Breast epithelium (tissue), 4 donors: ENCODE measurements at places on chromosomes 4 and X. TPM values are rescaled to one million over a fixed set of nuclear protein-coding genes. Genes with fewer than 3 reads are reported as not detected.

XK gene
- 0.66 TPM for total RNA-seq

ZNF81 gene
- 11.1 TPM for total RNA-seq

SPANXA2 gene
- not detected for total RNA-seq

IL13RA1 gene
- 71.4 TPM for total RNA-seq

DNA sequence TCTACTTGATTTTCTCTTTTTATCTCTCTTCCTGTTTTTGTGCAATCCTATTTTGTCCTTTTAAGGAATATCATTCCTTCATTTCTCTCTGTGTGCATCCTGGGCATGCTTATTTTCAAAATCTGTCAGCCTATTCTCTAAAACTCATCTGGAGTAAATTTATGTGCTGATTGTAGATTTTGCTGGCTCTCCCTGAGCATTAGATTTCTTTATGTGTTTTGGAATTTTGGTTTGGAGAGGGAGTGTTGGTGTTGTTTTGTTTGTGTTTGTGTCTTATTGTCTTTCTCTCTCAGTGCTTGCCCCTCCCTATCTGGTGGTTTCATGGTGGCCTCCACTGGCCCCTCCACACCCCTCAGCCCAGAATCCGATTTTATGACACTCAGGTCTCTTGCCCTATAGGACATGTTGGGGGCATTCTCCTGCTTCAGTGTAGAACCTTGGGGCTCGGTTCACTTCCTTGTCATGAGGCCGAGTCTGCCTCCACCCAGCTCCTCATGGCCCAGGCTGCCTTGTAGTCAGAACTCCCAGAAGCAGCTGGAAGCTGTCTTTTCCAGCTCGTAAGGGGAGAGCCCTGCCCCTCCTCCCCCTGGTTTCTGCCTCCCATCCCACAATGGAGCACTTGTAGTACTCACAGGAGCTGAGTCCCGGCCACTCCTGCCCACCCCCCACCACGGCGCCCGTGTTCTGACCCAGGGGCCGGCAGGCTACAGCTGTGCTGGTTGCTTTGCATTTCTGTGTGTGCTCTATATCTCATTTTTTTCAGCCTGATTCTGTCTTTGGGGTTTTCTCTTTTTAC, 24.5 kb upstream of the PJA1 start:
- H3K36me3 ChIP-seq, result no peaks in the 10 kb centered on the region
- H3K4me3 ChIP-seq, result no peak overlapping the region
- no peaks in the 10 kb centered on the region for H3K27me3 ChIP-seq
- no peak for DNase-seq
- H3K27ac ChIP-seq, result no peak overlapping the region

- no peak for DNase-seq
- H3K36me3 ChIP-seq, result no peaks in the 10 kb centered on the region
- no peak overlapping the region for H3K4me3 ChIP-seq
- H3K27me3 ChIP-seq, result no peaks in the 10 kb centered on the region
Observed at GRCh38 chr4:26557164-26557563, 26.7 kb upstream of the TBC1D19 start.

DNA sequence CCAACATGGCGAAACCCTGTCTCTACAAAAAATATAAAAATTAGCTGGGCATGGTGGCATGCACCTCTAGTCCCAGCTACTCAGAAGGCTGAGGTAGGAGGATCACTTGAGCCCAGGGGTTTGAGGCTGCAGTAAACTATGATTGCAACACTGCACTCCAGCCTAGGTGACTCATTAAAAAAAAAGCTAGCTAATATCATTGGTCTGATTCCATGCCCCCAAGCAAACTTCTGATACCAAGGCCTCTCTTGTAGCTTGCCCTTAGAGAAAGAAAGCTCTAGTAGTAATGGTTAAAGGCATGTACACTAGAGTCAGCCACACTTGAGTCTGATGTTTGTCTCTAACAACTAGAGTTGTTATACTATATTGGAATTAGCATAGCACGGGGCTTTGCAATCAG, 32.6 kb upstream of the PHF8 start:
- DNase-seq, result no peak
- H3K27me3 ChIP-seq, result no peaks in the 10 kb centered on the region
- no peak overlapping the region for H3K27ac ChIP-seq
- no peaks in the 10 kb centered on the region for H3K36me3 ChIP-seq
- no peaks in the 10 kb centered on the region for H3K4me1 ChIP-seq

DNA sequence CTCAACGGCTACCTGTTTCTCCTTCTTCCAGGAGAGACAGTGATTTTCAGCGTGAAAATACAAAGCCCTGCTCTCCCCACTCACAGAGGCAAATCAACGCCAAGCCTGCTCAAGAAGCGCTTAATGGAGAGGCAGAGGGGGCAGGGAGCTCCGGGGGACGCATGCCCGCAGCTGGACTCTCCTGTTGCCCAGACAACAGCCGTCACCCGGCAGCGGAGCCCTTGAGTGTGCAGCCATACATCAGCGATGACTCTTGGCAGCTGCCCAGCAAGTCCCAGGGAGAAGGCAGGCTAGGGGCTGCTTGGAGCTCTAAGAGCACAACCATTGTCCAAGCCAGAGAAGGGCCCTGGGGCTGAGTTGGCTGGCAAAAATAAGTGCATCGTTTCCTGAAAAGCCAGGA, 71.0 kb upstream of the AFAP1 start:
- H3K36me3 ChIP-seq, result no peaks in the 10 kb centered on the region

- H3K4me1 ChIP-seq, result no peaks in the 10 kb centered on the region
- H3K4me3 ChIP-seq, result peak overlapping the region; percentile 27
- H3K27ac ChIP-seq, result no peak overlapping the region
- no peaks in the 10 kb centered on the region for H3K36me3 ChIP-seq
Observed at GRCh38 chrX:151177141-151178027, 1.0 kb downstream of the GPR50 start.

DNA sequence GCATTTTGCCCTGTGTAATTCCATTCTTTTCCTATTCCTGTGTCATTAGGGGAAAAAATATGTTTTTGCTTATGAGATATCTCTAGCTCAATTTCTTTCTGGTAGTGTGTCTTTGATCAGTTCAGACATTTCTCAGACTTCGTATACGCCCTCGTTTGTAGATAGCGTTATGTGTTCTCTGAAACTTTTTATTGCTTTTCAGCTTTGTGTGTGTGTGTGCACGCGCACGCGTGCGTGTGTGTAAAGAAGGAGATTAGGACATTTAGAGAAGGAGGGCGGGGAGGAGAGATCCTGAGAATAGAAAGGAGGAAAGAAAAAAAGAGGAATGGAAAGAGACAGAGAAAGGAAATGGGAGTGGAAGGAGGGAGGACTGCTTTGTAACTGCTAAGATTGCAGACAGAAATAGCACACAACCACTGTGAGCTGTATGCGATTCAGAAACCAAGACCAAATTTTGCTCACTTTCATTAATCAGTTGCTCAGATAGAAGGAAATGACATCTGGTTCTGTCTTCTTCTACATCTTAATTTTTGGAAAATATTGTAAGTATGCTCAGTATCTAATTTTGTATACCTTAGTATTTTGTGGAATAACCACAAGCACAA, at the start of gene RXFP1:
TSS of gene RXFP1 (plus strand) at position 399 of the 605 bp plus-strand sequence. CDS start at position 494, 95 bp downstream.
- H3K27me3 ChIP-seq, result no peaks in the 10 kb centered on the region
- peak within 1 kb of the TSS; percentile 11 for H3K4me3 ChIP-seq
- DNase-seq, result no peak
- no peaks in the 10 kb centered on the region for H3K4me1 ChIP-seq
- no peaks in the 10 kb centered on the region for H3K36me3 ChIP-seq

DNA sequence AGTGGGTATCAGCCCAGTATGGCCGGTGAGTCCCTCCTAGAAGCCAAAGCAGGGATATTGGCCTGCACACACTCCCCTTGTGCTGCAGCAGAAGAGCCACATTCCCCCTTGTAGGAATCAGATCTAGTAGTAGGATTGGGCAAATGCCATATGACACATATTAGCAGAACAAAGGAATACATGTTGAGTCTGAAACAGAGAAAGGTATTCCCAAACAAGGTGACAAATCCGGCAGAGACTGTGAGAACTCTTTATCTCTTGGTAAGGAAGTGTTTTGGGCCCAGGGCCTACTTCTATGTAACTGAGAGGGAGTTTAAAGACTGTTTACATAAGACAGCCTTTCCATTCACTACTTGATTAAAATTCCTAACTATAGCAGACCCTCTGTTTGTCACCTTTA, 1382.0 kb downstream of the FAM133A start:
- no peak for DNase-seq
- H3K27ac ChIP-seq, result no peak overlapping the region
- no peaks in the 10 kb centered on the region for H3K4me1 ChIP-seq
- H3K27me3 ChIP-seq, result no peaks in the 10 kb centered on the region
- H3K4me3 ChIP-seq, result no peak overlapping the region

DNA sequence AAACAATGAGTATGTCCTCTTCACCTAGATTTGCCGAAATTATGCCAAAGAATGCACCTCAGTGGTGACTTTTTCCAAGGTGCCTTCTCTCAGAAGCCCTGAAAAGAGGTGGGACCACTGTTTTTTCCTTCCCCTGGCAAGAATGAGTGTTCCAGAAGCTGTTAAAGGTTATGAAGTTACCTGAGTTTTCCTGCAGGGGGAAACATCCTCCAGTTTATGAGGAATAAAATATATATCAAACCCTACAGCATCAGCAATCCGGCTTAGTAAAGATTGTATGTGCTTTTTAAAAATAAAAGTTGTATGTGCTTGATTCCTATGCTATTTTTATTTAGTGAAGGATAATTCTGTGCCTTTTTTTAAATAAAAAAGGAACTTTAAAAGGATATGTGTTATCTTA, 73.3 kb downstream of the RBM46 start:
- no peak overlapping the region for H3K27ac ChIP-seq
- H3K4me3 ChIP-seq, result no peak overlapping the region
- DNase-seq, result no peak
- H3K4me1 ChIP-seq, result no peaks in the 10 kb centered on the region
- H3K27me3 ChIP-seq, result no peaks in the 10 kb centered on the region

- H3K4me1 ChIP-seq, result no peaks in the 10 kb centered on the region
- H3K36me3 ChIP-seq, result no peaks in the 10 kb centered on the region
- no peak overlapping the region for H3K27ac ChIP-seq
- no peak for DNase-seq
Observed at GRCh38 chr4:12137575-12137974, 708.9 kb upstream of the HS3ST1 start.

- H3K4me1 ChIP-seq, result no peaks in the 10 kb centered on the region
- H3K27me3 ChIP-seq, result no peaks in the 10 kb centered on the region
- H3K4me3 ChIP-seq, result no peak overlapping the region
- DNase-seq, result no peak
- H3K36me3 ChIP-seq, result no peaks in the 10 kb centered on the region
- no peak overlapping the region for H3K27ac ChIP-seq
Observed at GRCh38 chrX:123688524-123688923, 44.3 kb downstream of the THOC2 start.
